Neuronal stem cell (in vitro differentiated cells): ENCODE measurements at places on chromosomes 3 and 15.

DNA sequence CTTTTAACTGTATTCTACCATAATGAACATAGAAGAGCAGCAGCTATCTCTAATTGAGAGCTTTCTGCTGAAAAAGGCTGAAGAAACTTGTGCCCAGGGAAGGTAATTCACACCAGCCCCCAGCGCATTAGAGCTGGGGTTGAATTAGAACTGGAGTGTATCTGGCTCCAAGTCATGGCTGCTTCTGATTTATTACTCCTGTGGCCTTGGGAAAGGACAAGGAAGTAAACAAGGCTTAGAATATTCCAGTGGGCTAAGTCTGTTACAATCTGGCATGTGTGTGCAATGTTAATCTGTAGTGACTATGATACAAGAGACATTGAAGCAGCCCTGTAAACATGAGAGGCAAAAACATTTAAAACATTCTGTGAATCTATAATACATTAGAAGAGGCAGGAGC is 18.1 kb downstream of the CPA3 start:
- no peaks in the 10 kb centered on the region for H3K4me1 ChIP-seq
- no peaks in the 10 kb centered on the region for H3K36me3 ChIP-seq
- no peak overlapping the region for H3K4me3 ChIP-seq

DNA sequence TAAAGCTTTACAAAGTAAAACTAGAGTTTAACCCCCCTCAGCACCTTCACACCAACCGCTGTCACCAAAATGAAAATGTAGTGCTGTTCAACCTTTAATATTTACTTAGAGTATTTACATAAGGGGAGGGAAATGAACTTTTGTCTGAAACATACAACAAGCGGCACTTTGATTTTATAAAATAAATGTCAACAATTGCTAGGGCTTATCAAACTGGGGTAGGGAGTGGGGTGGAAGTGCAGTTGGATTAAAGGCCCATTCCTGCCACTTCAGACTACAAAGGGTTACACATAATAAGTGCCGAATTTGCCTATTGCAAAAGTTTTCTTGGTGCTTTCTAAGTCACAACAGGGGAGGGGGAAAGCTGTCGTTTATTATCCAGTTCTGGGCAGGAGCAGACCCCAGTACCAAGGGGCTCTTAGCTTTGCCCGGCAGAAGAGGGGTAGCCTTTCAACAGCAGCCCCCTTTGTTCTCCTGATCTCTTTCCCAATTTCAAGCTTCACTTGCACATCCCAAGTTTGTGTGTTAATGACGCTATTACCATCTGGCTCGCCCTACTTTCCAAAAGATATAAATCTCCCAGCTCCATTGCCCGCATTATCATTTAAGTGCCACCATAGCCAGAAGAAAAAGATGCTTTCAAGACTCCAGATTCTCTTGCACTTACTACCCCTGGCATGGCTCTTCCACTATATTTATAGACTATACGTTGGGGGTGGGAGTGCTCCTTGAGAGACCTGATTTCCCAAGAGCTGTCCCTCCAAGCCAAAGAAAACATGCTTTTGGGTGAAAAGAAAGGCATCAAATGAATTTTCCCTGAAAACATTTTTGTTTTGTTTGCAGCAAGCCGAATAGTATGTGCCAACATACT is 17.0 kb downstream of the SOX2 start:
- H3K27ac ChIP-seq = peak overlapping the region; percentile 98
- no peaks in the 10 kb centered on the region for H3K36me3 ChIP-seq
- H3K4me1 ChIP-seq = peaks cover 31% of the 10 kb centered on the region
- no peaks in the 10 kb centered on the region for H3K27me3 ChIP-seq
- DNase-seq = no peak

DNA sequence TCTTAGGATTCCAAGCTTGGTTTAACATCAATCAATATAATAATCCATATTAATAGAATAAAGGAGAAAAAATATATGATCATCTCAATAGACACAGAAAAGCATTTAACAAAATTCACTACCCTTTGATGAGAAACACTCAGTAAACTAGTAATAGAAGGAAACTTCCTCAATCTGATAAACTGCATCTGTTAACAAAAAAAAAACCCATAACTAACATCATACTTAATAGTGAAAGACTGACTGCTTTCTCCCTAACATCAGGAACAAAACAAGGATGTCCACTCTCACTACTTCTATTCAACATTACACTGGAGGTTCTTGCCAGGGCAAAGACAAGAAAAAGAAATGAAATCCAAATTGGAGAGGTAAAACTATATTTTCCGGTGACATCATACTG is 30.5 kb downstream of the LRRK1 start:
- no peaks in the 10 kb centered on the region for H3K36me3 ChIP-seq
- no peak for DNase-seq

- no peak overlapping the region for H3K4me3 ChIP-seq
- no peak for DNase-seq
- H3K36me3 ChIP-seq = no peaks in the 10 kb centered on the region
- no peaks in the 10 kb centered on the region for H3K27me3 ChIP-seq
- H3K4me1 ChIP-seq = peaks cover 29% of the 10 kb centered on the region
Measured at GRCh38 chr15:77527164-77527778, 105.4 kb downstream of the LINGO1 start.

DNA sequence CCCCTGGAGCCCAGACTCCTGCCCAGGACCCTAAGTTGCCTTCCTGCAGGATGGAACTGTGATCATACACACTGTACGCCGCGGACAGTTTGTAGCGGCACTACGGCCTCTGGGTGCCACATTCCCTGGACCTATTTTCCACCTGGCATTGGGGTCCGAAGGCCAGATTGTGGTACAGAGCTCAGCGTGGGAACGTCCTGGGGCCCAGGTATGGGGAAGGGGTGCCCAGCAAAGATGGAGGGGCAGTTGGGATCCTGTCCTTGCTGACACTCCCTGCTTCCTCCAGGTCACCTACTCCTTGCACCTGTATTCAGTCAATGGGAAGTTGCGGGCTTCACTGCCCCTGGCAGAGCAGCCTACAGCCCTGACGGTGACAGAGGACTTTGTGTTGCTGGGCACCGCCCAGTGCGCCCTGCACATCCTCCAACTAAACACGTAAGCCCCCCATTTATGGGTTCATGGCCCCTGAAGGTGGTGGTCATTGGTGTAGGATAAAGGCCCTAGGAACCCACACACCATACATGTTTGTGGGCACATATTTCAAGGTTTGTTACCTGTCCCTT is 28.8 kb downstream of the NBEAL2 start:
- no peaks in the 10 kb centered on the region for H3K4me1 ChIP-seq
- H3K36me3 ChIP-seq = peaks cover 4% of the 10 kb centered on the region
- no peak overlapping the region for H3K27ac ChIP-seq

GRCh38 chr15:64009798-64010261 is 36.5 kb downstream of the DAPK2 start:
- no peaks in the 10 kb centered on the region for H3K4me1 ChIP-seq
- DNase-seq = no peak
- H3K36me3 ChIP-seq = no peaks in the 10 kb centered on the region
- H3K4me3 ChIP-seq = no peak overlapping the region
- H3K27ac ChIP-seq = no peak overlapping the region
- no peaks in the 10 kb centered on the region for H3K27me3 ChIP-seq

DNA sequence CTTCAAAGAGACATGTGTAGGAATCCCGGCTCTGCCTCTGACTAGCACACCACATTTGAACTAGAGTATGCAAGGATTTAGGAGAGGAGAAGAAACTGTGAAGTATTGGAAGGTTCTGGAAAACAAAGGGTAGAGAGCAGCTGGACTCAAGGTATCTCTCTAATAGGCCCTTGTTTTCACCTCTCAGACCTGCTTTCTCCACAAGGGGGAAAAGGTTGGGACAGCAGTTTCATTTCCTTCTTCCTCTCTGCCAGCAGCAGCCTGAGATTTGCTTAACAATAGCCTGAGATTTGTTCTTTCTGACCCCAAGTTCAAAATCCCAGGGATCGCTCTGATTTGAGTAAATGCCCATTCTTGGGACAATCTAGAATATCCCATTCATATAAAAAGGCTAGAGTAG is 430.6 kb upstream of the MCTP2 start:
- H3K4me1 ChIP-seq = peaks cover 10% of the 10 kb centered on the region
- no peaks in the 10 kb centered on the region for H3K36me3 ChIP-seq
- DNase-seq = no peak
- H3K27me3 ChIP-seq = no peaks in the 10 kb centered on the region

DNA sequence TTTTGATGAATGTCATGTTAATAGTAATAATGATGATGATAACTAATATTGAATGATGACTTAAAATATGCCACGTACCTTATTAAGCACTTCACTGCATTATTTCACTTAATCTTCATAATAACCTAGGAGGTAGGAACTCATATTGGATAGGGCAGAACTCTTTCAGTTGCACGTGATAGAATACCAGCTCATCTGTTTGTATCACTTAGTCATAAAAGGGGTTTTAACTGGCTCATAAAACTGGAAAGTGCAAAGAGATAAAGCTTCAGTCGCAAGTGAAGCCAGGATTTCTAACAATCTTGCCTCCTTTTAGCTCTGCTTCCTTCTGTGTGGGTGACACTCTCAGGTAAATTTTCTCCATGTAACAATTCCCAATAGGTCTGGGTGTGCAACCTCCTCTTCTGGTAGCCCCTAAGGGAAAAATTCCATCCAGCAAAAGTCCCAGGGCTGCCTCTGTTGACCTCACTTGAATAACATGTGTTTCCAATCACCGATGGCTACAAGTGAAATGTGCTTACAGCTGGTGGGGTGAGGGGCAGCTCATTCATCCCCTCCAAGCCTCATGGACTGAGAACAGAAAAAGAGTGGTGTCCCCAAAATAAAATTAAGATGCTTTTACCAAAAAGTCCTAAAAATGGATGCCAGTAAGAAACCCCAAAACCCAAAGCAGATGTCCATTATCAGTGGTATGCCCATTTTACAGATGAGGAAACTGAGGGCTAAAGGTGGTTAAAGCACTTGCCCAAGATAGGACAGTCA is 9.3 kb downstream of the GXYLT2 start:
- no peak overlapping the region for H3K27ac ChIP-seq
- H3K4me1 ChIP-seq = no peaks in the 10 kb centered on the region
- H3K36me3 ChIP-seq = no peaks in the 10 kb centered on the region
- DNase-seq = no peak
- no peak overlapping the region for H3K4me3 ChIP-seq

- no peaks in the 10 kb centered on the region for H3K36me3 ChIP-seq
- no peak overlapping the region for H3K4me3 ChIP-seq
- H3K27ac ChIP-seq = no peak overlapping the region
Measured at GRCh38 chr3:10228248-10228950, 19.9 kb upstream of the TATDN2 start.

DNA sequence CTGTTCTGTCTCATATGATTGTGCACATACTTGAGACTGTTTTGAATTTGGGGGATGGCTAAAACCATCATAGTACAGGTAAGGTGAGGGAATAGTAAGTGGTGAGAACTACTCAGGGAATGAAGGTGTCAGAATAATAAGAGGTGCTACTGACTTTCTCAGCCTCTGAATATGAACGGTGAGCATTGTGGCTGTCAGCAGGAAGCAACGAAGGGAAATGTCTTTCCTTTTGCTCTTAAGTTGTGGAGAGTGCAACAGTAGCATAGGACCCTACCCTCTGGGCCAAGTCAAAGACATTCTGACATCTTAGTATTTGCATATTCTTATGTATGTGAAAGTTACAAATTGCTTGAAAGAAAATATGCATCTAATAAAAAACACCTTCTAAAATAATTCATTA is 5.1 kb downstream of the CCR5 start:
- no peak overlapping the region for H3K27ac ChIP-seq
- H3K4me3 ChIP-seq = no peak overlapping the region
- H3K4me1 ChIP-seq = no peaks in the 10 kb centered on the region
- no peaks in the 10 kb centered on the region for H3K27me3 ChIP-seq
- no peak for DNase-seq

- H3K27me3 ChIP-seq = no peaks in the 10 kb centered on the region
- no peak overlapping the region for H3K27ac ChIP-seq
- H3K4me1 ChIP-seq = no peaks in the 10 kb centered on the region
- H3K36me3 ChIP-seq = peaks cover 32% of the 10 kb centered on the region
- DNase-seq = no peak
Measured at GRCh38 chr3:52463416-52463815, 8.0 kb downstream of the NISCH start.

DNA sequence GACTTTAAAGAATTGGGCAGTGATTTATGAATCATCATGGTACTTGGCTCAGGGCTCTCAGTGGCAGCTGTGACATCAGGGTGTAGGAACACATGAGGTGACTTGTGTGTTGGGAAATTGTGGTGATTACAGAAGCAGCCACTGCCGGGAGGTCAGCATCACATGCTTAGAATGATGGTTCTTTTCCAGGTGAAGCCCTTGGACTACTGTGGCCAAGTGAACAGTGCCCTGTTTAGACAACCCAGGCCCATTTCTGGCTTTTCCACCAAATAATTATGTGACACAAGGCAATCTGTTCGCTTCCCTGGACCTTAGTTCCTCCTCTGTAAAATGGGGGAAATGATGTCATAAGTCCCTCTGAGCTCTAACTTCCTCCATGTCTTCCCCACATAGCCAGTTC is 139.7 kb upstream of the ROPN1 start:
- H3K27me3 ChIP-seq = no peaks in the 10 kb centered on the region
- DNase-seq = no peak
- H3K4me3 ChIP-seq = no peak overlapping the region
- no peaks in the 10 kb centered on the region for H3K36me3 ChIP-seq

DNA sequence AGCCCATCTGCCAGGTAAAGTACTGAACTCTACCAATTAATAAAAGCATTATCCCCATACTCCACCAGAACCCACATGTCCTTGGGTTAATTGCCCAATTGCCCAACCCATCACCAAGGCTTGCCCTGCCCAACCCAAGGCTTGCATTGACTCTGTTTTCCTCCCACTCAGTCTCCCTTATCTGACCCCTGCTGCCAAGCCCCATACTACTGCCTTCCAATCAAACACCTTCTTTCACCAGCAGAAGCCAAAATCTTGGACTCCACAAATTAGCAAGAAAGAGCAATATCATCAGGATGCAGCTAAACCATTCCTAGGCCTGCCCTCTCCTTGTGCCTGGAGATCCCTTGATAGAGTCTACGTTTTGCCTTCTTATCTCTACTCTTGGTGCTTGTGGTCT is 602.9 kb downstream of the NTRK3 start:
- no peak overlapping the region for H3K4me3 ChIP-seq
- no peaks in the 10 kb centered on the region for H3K4me1 ChIP-seq
- DNase-seq = no peak
- no peaks in the 10 kb centered on the region for H3K27me3 ChIP-seq
- H3K27ac ChIP-seq = no peak overlapping the region

- no peak overlapping the region for H3K27ac ChIP-seq
- H3K4me1 ChIP-seq = no peaks in the 10 kb centered on the region
- no peaks in the 10 kb centered on the region for H3K27me3 ChIP-seq
- no peak for DNase-seq
Measured at GRCh38 chr3:154971341-154971740, 108.8 kb upstream of the MME start.

- DNase-seq = no peak
- H3K27ac ChIP-seq = no peak overlapping the region
- H3K4me3 ChIP-seq = no peak overlapping the region
Measured at GRCh38 chr15:69719527-69720240, 267.1 kb downstream of the RPLP1 start.

GRCh38 chr15:41856716-41857115 is 18.1 kb downstream of the PLA2G4B start:
- H3K36me3 ChIP-seq = no peaks in the 10 kb centered on the region
- no peak overlapping the region for H3K4me3 ChIP-seq
- no peak overlapping the region for H3K27ac ChIP-seq
- H3K4me1 ChIP-seq = peaks cover 10% of the 10 kb centered on the region
- no peak for DNase-seq
